A172 (cell line): ENCODE measurements at places on chromosomes 4 and X. TPM values are rescaled to one million over a fixed set of nuclear protein-coding genes. Genes with fewer than 3 reads are reported as not detected.

DNA sequence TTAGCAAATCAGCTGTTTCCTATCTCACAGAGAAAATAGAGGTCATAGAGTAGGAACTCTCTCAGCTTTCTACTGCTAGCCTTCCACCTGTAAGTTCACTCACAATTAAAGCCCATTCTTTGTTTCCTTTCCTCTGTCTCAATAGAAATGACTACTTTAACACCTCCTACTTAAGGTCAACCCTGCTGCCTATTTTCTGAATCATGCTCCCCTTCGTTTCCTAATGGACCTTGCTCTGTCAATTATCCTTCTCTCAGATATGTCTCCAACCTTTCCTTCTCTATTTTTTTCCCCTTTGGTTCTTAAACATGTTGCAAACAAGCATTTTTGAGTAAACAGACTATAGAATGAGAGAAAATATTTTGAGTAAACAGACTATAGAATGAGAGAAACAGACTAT lies 5.1 kb upstream of the PAQR3 start:
- no peak for DNase-seq

Gene NUP62CL
- total RNA-seq: 1.4 and 3.8 TPM in 2 replicates

GRCh38 chr4:109319684-109320083 lies 17.2 kb upstream of the COL25A1 start:
- DNase-seq: no peak

Gene MAGEA10
- total RNA-seq: 0.57 and 0.86 TPM in 2 replicates

GRCh38 chrX:26848511-26848910 lies 614.6 kb downstream of the PPP4R3C start:
- DNase-seq: no peak

GRCh38 chrX:31212856-31213748 lies 141.3 kb upstream of the FTHL17 start:
- no peak for DNase-seq

Gene ARMCX6
- total RNA-seq: 29.8 and 42.6 TPM in 2 replicates

Gene PAGE5
- total RNA-seq: 3.0 and 8.1 TPM in 2 replicates

- DNase-seq: no peak
Measured at GRCh38 chrX:148806145-148806870, 305.9 kb downstream of the AFF2 start.

- no peak for DNase-seq
Measured at GRCh38 chr4:107693132-107693531, 26.9 kb downstream of the PAPSS1 start.

- DNase-seq: peak; percentile 38
Measured at GRCh38 chr4:87093443-87094123, 126.8 kb downstream of the KLHL8 start.

Gene PLS3
- total RNA-seq: 72.6 and 80.5 TPM in 2 replicates

Gene TLR2
- not detected in 2 replicates for total RNA-seq

GRCh38 chr4:83315341-83315870 lies 19.2 kb downstream of the HPSE start:
- no peak for DNase-seq

DNA sequence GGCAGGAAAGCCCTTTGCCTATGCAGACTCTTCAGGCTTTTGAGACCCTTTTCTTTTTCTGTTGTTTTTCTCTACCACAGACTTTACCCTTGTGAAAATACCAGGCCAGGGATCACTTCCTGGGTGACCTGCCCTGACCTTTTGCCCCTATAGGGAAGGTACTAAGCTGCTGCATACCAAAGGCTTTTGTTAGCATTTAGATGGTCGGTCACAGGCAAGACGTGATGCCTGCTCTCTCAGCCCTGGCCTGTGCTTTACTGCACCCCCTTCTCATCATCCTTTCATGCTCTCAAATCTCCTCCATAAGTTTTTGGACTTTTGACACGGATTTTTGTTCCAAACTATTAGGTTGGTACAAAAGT lies 98.2 kb downstream of the ARHGAP10 start:
- DNase-seq: no peak
